Activated T-cell treated with anti-CD3 and anti-CD28 coated beads, Interleukin-2, amount 50 U/mL, for 48 hours (primary cell): ENCODE measurements at places on chromosomes 7 and 10.

- no peak for DNase-seq
Observed at GRCh38 chr10:3012223-3012622, 55.1 kb upstream of the PFKP start.

GRCh38 chr7:101803203-101804087 is 14.0 kb upstream of the CUX1 start:
- no peak for DNase-seq

GRCh38 chr7:134820778-134821177 is 41.3 kb downstream of the CALD1 start:
- DNase-seq: no peak

GRCh38 chr10:3172081-3172445 is 519 bp downstream of the PITRM1 start:
- no peak for DNase-seq

GRCh38 chr10:11011436-11011835 is 6.2 kb upstream of the CELF2 start:
- no peak for DNase-seq

- no peak for DNase-seq
Observed at GRCh38 chr10:122310311-122311050, 39.4 kb downstream of the BTBD16 start.

DNA sequence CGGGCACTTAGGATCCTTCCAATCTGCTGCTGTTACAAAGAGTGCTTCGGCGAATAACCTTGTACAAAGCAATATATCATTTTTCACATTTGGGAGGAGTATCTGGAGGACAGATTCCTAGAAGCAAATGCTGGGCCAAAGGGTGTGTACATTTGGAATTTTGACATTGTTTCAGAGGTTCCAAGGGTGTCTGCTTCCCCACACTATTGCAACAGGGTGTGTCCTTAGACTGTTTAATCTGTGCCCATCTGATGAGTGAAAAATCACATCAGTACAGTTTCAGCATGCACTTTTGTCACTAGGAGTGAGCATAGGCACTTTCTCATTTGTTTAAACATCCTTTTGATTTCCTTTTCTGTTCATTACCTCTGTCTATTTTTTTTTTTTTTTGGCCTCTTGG is 8.6 kb upstream of the ELFN1 start:
- DNase-seq: no peak

DNA sequence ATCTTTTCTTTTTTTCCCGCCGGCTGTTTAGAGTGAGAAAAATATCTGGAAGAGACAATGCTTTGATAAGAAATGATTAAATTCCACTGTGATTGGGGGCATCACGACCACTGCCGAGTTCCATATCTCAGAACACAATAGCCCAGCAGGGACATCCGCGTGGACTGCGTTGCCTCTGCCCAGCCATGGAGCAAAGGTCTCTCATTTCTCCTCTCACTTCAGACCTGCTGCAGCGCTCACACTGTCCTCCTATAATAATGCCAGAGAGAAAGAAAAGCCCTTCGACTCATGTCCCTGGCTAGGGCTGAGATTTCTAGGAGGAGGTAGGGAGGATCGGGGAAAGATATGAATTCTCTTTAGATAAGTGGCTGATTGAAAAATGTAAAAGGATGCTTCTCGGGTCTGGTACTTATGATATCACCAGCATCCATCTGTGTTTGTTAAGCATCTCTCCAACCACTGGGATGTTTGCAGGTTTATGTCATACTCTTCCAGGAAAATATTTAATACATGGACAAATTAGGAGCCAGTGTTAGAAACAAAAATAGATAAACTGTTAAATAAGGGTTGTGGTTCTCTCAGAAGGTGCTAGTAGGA is 472.9 kb upstream of the AKR1E2 start:
- no peak for DNase-seq

DNA sequence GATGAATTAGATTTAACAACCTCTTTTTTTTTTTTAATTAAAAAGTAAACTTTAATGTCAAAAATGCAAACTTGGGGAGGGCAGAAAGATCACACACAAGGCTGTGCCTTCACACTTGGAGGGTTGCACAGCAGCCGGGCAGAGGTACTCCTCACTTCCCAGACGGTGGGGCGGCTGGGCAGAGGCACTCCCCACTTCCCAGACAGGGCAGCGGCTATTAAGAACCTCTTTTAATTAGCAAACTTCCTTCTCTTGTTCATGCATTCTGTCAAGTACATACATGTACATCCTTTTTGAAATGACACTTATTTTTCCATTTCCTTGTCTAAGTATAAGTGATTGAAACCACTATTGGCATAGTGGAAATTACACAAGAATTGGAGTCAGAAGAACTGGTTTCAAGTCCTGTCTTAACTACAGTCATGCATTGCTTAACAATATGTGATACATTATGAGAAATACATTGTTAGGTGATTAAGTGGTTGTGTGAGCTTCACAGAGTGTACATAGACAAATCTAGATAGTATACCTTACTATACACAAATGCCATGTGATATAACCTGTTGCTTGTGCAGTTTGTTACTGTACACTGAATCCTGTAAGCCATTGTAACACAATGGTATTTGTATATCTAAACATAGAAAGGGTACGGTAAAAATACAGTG is 26.5 kb downstream of the BTRC start:
- DNase-seq: peak; percentile 37

- DNase-seq: no peak
Observed at GRCh38 chr10:109451879-109452278, 471.4 kb downstream of the XPNPEP1 start.

DNA sequence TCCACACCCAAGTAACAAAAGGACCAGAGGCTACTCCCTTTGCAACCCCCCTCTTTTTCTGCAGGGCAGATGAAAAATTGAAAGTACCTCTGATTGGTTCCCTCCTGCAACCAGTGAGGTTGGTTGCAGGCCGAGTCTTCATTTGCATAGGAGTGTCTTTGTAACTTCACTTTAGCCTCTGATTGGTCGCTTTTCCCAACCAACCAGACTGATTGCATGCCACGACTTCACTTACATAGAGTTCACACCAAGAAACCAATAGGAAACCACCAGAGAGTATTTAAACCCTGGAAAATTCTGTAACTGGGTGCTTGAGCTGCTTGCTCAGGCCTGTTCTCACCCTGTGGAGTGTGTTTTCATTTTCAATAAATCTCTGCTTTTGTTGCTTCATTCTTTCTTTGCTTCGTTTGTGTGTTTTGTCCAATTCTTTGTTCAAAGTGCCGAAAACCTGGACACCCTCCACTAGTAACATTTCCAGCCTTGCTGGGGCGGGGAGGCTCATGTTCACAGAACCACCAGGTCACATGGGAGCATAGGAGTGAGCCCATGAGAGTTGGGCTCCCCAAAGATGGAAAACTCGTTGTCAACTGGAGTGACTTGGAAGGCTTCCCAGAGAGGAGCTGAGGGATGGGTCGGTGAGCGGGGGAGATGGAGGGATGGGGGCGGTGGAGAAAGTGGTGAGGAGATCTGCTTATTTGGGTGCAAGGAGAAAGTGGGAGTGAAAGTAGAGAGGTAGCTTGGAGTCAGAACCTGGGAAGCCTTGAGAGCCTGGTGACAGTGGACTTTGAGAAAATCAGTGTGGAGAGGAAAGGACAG is 223.6 kb downstream of the GFRA1 start:
- DNase-seq: no peak

DNA sequence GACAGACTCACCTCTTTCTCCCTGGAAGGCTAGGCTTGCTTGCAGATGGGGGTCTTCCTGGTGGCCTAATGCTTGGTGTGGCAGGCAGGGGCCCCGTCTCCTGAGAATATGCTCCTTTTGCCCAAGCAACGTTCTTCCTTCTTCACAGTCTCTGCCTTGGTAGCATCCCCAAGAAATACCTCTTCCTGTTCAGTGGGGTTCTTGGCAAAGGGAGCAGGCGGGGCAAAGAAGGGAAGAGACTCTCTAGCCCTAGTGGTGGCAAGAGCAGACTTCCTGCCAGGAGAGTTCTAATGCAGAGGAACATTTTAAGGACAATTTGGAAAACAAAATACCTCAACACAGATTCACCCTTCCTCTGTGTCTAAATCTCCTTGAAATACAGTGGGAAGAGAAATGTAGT is at the start of gene CLEC5A:
TSS of gene CLEC5A (minus strand) at position 179 of the 400 bp plus-strand sequence. CDS start 682 bp downstream, outside the sequence.
- DNase-seq: no peak

- DNase-seq: no peak
Observed at GRCh38 chr10:79275105-79275430, 72.2 kb upstream of the PPIF start.

- DNase-seq: no peak
Observed at GRCh38 chr7:151863386-151864079, 13.4 kb downstream of the PRKAG2 start.

DNA sequence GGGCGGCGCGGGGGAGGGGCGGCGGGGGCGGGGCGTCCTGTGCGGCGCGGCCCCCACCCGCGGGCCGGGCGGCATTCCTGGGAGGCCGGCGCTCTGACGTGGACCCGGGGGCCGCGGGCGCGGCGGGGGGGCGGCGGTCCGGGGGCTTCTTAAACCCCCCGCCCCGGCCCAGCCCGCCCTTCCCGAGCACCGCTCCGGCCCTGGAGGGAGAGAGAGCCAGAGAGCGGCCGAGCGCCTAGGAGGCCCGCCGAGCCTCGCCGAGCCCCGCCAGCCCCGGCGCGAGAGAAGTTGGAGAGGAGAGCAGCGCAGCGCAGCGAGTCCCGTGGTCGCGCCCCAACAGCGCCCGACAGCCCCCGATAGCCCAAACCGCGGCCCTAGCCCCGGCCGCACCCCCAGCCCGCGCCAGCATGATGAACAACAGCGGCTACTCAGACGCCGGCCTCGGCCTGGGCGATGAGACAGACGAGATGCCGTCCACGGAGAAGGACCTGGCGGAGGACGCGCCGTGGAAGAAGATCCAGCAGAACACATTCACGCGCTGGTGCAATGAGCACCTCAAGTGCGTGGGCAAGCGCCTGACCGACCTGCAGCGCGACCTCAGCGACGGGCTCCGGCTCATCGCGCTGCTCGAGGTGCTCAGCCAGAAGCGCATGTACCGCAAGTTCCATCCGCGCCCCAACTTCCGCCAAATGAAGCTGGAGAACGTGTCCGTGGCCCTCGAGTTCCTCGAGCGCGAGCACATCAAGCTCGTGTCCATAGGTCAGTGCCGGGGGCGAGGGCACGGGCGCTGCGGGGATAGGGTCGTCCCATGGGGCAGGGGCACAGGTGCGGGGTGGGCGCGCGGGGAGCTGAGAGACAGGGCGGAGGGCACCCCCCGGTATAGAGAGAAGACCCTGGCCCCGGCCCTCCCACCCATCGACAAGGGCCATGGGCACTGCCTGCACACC is at the start of gene FLNC:
TSS of gene FLNC (plus strand) at position 176 of the 947 bp plus-strand sequence. CDS start at position 408, 232 bp downstream.
- peak; percentile 59 for DNase-seq

- DNase-seq: no peak
Observed at GRCh38 chr10:36416513-36416912, 708.9 kb upstream of the ANKRD30A start.

GRCh38 chr10:131363416-131363815 is 51.9 kb upstream of the TCERG1L start:
- no peak for DNase-seq

GRCh38 chr7:117637937-117638336 is 158.1 kb downstream of the CFTR start:
- no peak for DNase-seq

- no peak for DNase-seq
Observed at GRCh38 chr7:26193432-26194207, 6.9 kb downstream of the HNRNPA2B1 start.

- peak; percentile 13 for DNase-seq
Observed at GRCh38 chr10:86376403-86376802, 9.8 kb upstream of the GRID1 start.

- DNase-seq: no peak
Observed at GRCh38 chr10:3217301-3217700, 44.7 kb upstream of the PITRM1 start.

GRCh38 chr7:37206192-37206591 is 242.5 kb downstream of the ELMO1 start:
- no peak for DNase-seq

DNA sequence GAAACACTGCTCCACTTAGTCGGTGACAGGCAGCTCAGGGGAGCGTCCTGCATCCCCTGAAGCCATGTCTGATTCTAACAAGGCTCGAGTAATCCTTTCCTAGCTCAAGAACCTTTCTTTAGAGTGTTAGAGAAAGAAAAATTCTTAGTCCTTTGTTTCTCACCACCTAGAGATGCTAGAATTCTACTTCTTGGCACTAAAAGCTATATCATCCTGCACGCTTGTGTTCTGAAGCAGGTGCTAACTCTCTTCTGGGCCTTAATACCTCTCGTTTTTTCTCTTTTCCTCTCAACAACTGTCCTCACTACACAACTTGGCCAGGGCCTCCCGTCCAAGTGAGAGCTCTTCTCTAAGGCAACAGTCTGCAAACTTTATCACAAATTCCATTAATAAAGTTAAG is at the start of gene LYZL2:
TSS of gene LYZL2 (minus strand) at position 101 of the 400 bp plus-strand sequence. CDS start 2,838 bp downstream, outside the sequence.
- DNase-seq: no peak

- DNase-seq: no peak
Observed at GRCh38 chr10:47078393-47079203, 167.4 kb downstream of the PTPN20 start.

DNA sequence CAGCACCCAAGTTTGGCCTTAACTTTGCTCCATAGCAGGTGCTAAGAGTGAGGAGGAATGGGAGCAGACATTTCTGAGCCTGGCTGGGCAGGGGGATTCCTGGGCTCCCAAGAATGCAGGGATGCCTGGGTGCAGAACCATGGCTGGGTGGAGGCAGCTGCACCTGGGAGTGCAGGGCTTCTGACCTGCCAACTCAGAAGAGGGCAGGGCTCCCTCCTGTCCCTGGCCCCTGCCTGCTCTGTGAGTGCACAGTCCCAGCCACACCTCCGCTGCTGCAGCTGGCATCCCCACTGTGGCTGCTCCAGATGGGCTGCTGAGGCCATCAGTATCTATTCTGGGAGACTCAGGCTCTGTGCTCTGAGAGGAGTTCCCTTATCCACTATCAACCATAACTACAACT is 747.4 kb upstream of the VSTM2A start:
- no peak for DNase-seq

DNA sequence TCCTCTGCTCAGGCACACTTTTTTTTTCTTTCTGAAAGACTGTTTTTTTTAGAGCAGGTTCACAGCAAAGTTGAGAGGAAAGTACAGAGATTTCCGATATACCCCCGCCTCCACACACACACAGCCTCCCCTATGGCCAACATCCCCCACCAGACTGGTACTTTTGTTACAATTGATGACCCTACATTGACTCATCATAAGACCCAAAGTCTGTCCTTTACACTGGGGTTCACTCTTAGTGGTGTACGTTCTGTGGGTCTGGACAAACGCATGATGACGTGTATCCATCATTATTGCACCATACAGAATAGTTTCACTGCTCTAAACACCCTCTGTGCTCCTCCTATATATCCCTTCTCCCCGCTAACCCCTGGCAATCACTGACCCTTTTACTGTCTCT is 107.7 kb downstream of the RBM20 start:
- DNase-seq: no peak

DNA sequence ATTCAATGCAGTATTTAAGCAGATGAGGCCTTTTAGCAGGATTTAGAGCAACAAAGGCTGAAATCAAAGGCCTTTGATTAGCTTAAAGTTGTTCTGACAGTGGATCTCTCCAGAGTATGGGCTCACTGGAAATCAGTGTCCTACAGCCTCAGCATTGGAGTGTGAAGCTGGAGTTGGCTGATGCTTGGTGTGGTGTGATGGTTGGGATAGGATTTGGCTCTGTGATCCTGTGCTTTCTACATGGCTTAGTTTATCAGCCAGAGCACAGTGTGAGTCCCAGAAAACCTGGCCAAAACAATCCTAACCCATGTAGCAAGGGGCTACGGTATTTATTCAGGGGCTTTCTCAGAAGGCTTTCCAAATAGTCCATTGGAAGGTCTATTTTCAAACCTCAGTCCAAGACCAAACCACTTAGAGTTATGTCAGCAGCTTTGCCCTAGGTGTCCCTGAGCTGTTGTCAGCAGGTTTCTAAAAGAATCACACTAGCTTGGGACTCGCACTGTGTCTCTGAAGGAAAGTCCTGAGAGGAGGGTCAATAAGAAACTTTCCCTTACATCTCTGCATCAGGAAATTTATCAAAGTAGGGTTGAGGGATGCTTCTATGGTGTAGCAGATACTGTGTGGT is 65.4 kb upstream of the ANKRD1 start:
- DNase-seq: no peak
